ENCODE measurements at places on chromosomes 2 and 18. TPM values are rescaled to one million over a fixed set of nuclear protein-coding genes. Genes with fewer than 3 reads are reported as not detected.

DNA sequence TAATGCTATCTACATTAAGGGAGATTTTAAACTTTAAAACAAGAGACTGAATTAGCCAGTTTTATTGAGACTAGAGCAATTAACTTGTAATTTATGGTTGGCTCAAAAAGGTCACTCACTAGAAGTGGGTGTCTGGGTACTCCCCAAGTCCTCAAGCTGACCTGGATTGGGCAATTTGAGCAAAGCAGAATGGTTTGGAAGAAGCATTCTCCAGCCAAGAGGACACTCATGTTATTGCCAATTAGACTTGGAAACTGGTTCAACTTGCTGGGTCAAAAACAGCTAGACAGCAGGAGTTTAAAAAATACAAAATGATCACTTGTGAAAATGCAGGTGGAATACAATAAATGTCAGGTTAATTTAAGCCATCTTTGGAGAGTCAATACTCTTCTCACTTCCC lies 29.5 kb upstream of the MYO1B start:
- DNase-seq, result no peak

GRCh38 chr18:54119524-54120019 lies 104.9 kb downstream of the MBD2 start:
- no peak for DNase-seq

DNA sequence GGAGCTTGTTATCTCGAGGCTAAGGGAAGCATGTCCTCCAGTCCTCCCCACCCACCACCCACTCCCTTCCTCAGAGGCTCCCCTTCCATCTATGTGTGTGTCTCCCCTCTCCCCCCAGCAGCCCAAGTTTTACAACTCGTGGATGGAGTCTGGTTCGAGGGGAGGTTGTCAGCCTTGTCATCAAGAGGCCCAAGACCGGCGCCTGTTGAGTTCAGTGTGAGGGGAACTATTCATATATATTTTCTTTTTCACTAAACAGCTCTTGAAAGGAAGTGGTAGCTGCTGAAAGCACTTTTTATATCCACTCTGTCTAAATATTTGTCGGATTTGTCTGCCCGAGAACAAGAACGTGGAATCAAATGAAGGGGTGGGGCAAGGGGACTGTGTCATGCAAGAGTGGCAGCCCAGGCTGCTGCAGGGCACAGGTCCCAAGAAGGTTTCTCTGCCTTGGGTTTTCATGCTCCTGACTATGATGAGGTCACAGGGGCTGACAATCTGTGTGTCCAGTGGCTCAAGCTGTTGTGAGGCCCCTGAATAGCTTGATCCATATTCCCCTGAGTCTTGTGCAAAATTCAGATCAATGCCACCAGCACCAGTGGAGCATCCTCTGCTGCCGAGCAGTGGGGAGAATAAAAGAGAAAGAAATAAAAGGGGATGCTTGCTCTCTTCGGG lies 35.0 kb downstream of the NRP2 start:
- no peak for DNase-seq

DNA sequence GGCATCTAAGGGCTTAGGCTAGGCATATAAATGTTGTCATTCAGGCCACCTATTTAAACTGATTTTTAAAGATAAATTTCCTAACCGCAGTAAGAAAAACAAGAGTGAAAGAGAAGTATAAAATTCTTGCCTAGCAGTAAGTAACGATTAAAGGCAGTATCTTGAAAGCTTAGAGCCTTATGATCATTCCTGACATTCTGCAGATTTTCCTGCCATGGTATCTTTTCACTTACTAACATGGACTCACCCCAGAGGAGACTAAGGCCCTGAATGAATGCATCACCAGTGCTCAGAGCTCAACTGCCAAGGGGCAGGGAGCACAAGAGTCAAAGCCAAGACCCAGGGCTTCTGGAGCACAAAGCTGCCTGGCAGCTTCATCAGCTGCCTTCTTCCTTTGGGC lies 133.1 kb downstream of the GCA start:
- DNase-seq, result no peak

DNA sequence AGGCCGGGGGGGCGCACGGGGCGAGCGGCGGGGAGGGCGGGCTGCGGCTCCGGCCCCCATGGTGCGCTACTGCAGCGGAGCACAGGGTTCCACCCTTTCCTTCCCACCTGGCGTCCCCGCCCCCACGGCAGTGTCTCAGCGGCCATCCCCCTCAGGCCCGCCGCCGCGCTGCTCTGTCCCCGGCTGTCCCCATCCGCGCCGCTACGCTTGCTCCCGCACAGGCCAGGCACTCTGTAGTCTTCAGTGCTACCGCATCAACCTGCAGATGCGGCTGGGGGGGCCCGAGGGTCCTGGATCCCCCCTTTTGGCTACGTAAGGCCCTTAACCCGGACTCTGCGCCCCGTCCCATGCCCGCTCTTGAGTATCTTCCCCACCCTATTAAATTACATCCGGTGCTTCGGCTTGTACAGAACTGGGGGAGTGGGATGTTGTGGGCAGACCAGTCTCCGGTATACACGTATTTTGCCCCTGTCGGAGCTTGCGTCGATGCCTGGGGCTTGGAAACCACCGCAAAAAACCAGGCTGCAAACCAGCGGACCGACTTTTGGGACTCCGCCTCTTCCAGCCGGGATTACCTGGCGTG lies 598 bp upstream of the WBP1 start:
- DNase-seq, result peak; percentile 87

GRCh38 chr2:39934851-39935250 lies 155.8 kb upstream of the THUMPD2 start:
- no peak for DNase-seq

DNA sequence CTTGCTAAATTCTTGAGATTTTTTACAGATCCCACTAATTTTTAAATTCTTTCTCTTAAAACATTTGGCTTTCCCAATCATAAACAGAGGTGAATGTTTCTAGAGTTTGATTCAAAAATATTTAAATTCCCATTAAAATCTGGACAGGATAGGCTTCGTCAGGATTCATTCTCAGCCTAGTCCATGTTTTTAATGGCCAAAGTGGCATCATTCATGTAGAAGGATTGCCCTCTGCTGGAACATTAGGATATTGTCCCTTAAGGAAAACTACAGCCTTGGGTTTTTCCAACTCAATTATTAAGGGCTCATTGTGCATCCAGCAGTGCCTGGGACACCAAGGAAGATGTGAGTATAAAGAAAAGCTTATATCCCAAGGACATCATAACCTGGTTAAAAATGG lies 71.7 kb downstream of the TPGS2 start:
- DNase-seq, result no peak

Gene NEB
- 1.9 TPM for total RNA-seq

Gene DES
- 59.4 TPM for total RNA-seq

Gene SLC23A3
- 3.1 TPM for total RNA-seq

Gene IL36RN
- not detected for total RNA-seq

Gene CCDC141
- 25.7 TPM for total RNA-seq
